ENCODE measurements at places on chromosomes 5 and 9. TPM values are rescaled to one million over a fixed set of nuclear protein-coding genes. Genes with fewer than 3 reads are reported as not detected.
A peak's percentile ranks its signal among the peaks of the same experiment; 100 is the strongest.

DNA sequence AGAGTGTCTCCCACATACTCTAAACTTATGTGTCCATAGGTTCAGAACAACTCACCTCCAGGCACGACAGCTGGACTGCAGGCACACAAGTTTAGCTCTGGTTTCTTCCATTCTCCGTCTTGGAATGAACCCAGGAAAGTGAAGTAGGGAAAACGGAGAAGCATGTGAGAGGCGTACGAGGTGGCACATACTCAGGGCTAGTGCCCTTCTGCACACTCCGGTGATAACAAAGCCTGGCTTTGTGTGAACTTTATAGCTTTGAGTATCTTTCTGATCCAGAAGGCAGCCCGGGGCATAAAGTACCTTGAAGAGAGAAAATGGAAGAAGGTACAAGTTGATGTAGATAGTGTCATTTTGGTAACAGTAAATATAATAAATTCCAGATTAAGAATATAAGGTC lies 11.1 kb upstream of the HTR4 start:
- no peak for DNase-seq

- DNase-seq, result peak; percentile 11
Measured at GRCh38 chr5:87231037-87231808, 36.5 kb upstream of the RASA1 start.

DNA sequence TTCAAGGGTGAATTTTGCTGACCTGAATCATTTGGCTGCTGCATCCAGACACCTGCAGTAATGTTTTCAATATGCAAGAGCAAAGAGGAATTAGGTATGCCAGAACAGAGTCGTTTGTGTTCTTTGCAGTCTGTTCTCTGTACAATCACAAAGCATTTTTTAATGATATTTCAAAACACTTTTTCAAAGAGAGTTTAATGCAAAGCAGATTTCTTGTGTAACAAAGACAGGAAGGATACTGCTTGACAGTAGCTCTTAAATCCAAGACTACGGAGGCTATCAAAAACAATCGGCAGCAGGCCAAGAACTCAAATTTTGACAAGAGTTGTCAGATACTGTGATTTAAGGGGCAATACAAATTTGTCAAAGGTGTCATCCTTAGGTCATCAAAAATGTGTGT lies 341.9 kb downstream of the GADD45G start:
- no peak for DNase-seq

DNA sequence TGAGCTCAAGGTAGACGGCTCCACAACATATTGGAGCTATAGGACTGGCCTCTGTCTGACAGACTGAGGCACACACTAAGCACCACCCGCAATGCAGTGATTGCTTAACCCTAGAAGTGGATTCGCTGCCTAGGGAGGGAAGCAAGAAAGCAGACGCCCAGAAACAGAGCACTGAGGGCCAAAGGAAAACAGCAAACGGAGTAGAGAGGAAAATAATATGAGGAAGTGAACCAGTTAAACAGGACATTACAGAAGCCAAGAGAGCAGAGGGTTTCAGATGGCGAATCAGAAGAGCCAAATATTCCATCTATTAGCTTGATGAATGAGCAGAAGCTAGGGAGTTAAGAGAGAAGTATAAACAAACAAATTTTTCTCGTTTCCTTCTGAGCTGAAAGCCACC lies 139.2 kb upstream of the LHFPL2 start:
- peak; percentile 65 for DNase-seq

The ITK gene
- total RNA-seq, result not detected
